ENCODE measurements at places on chromosomes 13 and 19. TPM values are rescaled to one million over a fixed set of nuclear protein-coding genes. Genes with fewer than 3 reads are reported as not detected.

Gene BST2
- total RNA-seq, result 0.29 TPM

Gene POU4F1
- total RNA-seq, result not detected

Gene UBL3
- 9.7 TPM for total RNA-seq

Gene THSD1
- total RNA-seq, result 10.8 TPM

Gene GZMM
- not detected for total RNA-seq

Gene ABHD17A
- total RNA-seq, result 72.6 TPM

Gene CPB2
- total RNA-seq, result not detected

Gene ZNF585A
- total RNA-seq, result 18.8 TPM

Gene CDX2
- total RNA-seq, result not detected

Gene SETDB2
- 5.3 TPM for total RNA-seq

Gene CLDN10
- not detected for total RNA-seq

Gene ATP8A2
- total RNA-seq, result 1.1 TPM

Gene CCL25
- not detected for total RNA-seq

Gene CNN1
- total RNA-seq, result 0.78 TPM

Gene PNMA8C
- not detected for total RNA-seq

Gene UPK1A
- 0.17 TPM for total RNA-seq

Gene PSG11
- total RNA-seq, result 0.17 TPM

Gene ZNF296
- total RNA-seq, result not detected

Gene CBY2
- not detected for total RNA-seq

Gene ZNF91
- 14.8 TPM for total RNA-seq

Gene NAPSA
- 0.16 TPM for total RNA-seq

Gene ZGLP1
- total RNA-seq, result 1.5 TPM

Gene ZNF491
- not detected for total RNA-seq

Gene DPF1
- 6.4 TPM for total RNA-seq

Gene MATK
- 0.78 TPM for total RNA-seq

Gene FGF22
- not detected for total RNA-seq

Gene LMO7
- total RNA-seq, result 155 TPM

Gene FGF14
- under 0.01 TPM for total RNA-seq

Gene SLC7A10
- total RNA-seq, result not detected

Gene RAB3A
- total RNA-seq, result 0.26 TPM

Gene ICAM1
- 0.22 TPM for total RNA-seq

Gene ZNF154
- not detected for total RNA-seq

Gene ARRDC5
- not detected for total RNA-seq

Gene CEACAM7
- not detected for total RNA-seq

Gene SCAMP4
- 71.1 TPM for total RNA-seq

Gene SMIM24
- not detected for total RNA-seq

Gene MYH14
- total RNA-seq, result 2.8 TPM

Gene DHRS12
- total RNA-seq, result 6.1 TPM

Gene PSG3
- total RNA-seq, result not detected

Gene ZNF846
- total RNA-seq, result 1.2 TPM

Gene ODAD3
- 1.5 TPM for total RNA-seq

Gene PNMA8A
- total RNA-seq, result not detected

Gene TEX101
- not detected for total RNA-seq

Gene MEF2B
- total RNA-seq, result not detected

Gene IER2
- 61.1 TPM for total RNA-seq

Gene CLDND2
- not detected for total RNA-seq

Gene RAB4B
- total RNA-seq, result 19.9 TPM

Gene MEIOSIN
- not detected for total RNA-seq

Gene PLIN5
- not detected for total RNA-seq

Gene ARHGAP33
- 7.8 TPM for total RNA-seq

Gene VAV1
- total RNA-seq, result 0.14 TPM

Gene SLC35E1
- 29.1 TPM for total RNA-seq

Gene GPR18
- total RNA-seq, result not detected

Gene ZNF415
- total RNA-seq, result not detected

Gene ZNF99
- not detected for total RNA-seq

Gene C19orf33
- total RNA-seq, result 316 TPM
